ENCODE measurements at places on chromosomes 11 and 22.

DNA sequence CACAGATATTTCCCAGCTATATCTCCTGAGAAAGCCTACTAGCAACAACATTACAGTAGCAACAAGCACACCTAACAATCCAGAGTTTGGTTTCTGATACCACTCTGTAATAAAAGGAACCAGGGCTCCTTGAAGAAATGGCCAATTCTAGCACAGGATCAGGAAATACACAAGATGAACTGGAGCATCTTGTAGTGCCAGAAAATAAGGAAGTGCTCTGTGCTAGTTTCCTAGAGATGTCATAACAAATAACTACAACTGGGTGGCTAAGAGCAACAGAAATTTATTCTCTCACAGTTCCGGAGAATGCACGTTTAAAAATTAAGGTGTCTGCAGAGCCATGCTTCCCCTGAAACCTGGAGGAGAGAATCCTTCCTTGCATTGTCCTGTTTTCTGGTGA lies 217.8 kb downstream of the KIRREL3 start:
- DNase-seq, result no peak

GRCh38 chr11:131601586-131601985 lies 231.2 kb downstream of the NTM start:
- DNase-seq, result no peak

DNA sequence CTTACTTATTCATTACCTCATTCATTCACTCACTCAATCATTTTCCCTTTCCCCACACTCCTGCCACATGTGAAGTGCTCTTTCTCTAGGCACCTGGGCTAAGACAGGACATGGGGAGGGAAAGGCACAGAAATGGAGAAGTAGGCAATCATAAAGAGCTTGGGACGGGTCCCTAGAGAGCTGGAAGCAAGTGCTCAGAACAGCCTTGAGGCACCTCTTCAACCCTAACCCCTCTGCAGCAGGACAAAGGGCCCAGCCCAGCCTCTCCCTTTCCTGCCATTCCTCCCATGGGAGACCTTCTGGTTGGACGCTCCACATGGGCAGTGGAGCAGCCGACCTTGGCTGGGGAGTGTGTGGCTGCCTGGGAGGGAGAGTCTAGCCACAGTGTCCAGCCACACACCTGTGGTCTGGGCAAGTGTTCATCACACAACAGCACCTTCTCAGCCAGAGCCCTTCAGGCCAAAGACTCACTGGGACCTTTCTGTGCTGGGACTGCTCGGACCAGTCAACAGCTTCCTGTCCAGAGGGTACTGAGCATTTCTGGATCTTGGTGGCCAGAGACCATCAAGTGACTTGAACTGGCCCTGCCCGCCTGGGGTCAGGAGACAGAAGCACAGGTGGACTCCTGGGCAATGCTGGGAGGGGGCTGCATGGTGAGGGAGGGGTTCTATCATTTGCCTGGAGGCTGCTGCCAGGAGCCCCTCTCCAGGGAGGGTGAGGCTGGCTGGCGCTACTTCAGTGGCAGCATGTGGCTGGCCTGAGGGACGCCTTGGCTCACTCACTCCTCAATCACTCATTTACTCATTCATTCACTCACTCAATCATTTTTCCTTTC lies 1.0 kb upstream of the MUC5AC start:
- no peak for DNase-seq

GRCh38 chr22:39907047-39907446 lies 6.2 kb downstream of the GRAP2 start:
- no peak for DNase-seq

- no peak for DNase-seq
These were observed 27.5 kb downstream of the SAA4 start for GRCh38 chr11:18209058-18209457.

GRCh38 chr11:14443638-14444037 lies 56.0 kb downstream of the COPB1 start:
- DNase-seq, result no peak

DNA sequence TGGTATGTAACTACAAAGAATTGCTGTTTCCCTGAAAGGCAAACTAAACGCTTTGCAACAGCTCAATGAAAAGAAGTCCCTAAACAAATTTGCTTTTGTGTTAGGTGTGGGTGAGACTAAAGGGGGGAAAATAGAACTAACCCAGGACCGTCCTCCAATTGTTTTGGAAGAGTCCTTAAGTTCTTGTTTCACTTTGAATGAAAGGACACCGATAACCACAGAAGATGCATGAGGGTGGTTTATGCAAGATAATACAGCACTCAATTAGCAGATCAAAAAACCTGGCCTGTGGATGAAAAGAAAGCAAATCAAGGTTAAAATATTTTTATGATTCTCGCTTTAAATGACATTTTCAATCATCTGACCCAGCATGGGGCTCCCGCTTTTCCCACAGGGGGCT lies 304.5 kb upstream of the SYN3 start:
- no peak for DNase-seq

DNA sequence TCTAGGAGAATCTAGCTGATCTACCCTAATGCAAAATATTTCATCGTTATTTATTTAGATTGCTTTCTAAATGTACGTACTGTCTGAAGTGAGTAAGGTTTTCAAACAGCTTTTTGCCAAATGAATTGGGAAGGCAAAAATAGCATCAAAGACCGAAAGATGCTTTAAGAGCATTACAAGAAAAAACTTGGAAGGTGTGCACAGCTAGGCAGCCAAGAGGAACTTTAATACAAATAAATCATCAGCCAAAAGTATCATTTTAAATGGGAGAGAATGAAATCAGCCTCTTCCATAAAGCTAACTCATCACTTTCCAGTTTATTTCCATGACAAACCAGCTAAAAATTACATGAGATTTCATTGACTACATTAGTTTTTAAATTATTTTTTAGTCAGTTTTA lies 30.2 kb upstream of the CFAP300 start:
- DNase-seq, result no peak

Data from activated T-cell treated with anti-CD3 and anti-CD28 coated beads for 1 hour (primary cell).